ENCODE measurements at places on chromosomes 2 and 18.

DNA sequence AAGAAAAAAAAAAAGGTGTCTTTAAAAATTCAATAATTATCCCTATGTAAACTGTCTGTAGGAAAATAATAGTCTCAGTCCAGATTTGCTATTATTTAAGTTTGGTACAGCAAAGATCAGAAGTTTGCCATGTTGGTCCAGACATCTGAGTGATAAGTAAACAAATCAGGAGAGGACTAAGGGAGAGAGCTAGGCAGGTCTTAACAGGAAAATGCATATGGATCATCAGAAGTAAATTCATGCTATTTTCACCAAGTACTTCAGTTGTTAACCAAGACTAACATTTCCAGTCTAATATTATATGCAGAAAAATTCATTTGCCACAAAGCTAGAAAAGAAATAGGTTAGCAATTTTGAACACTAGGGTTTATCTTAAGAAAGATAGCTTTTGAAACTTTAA is 95.0 kb upstream of the STK17B start:
- DNase-seq, result no peak

DNA sequence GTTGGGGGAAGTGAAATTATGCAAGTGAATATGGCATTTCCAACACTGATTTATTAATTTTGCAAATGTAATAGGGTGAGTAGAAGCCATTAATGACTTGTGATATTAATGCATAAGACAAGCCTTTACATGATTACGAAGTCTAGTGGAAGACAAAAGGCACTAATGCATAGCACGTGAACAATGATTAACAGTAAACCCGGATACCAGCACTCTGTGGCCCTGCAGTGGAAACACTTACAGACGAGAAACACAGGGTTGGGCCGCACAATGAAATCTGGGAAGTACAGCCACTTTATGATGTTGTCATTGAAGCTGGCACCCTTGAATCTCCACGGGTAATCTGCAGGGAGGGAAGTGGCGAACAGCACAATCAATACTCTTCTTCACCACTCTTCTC is 233.4 kb downstream of the NAPG start:
- no peak for DNase-seq

DNA sequence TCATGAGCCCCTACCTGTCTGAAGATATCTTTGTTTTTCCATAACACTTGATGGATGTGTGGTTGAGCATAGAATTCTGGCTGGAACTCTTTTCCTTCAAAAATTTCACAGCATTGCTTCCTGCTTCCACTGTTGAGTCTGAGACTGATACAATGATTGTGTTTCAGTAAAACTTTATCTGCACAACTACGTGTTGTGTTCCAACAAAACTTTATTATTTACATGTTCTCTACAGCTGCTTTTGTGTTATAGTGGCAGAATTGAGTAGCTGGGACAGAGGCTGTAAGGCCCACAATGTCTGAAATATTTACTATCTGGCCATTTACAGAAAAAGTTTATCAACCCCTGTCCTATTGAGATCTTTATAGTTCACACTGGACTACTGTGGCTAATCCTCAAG is 275.3 kb downstream of the PHLPP1 start:
- no peak for DNase-seq

DNA sequence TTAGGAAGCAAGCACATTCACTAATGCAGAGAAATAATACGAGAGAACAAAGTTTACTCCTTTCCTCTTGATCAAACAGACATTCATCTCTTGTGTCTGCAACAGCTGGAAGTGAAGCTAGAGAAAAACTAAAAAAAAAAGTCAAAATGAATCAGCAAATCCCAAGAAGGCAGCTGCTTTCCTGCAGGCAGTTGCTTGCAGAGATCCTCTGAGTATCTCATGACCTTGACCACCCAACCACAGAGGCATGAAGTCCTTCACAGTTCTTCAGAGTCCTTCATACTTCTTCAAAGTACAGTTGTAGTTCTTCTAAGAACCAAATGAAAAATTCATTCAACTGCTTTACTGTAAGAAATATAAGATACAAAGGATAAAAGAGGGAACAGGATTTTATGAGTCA is 97.2 kb upstream of the ACVR1C start:
- no peak for DNase-seq

- no peak for DNase-seq
Observed at GRCh38 chr18:13370995-13371625, 152.6 kb downstream of the LDLRAD4 start.

- no peak for DNase-seq
Observed at GRCh38 chr2:237315829-237316225, 98.1 kb downstream of the COL6A3 start.

DNA sequence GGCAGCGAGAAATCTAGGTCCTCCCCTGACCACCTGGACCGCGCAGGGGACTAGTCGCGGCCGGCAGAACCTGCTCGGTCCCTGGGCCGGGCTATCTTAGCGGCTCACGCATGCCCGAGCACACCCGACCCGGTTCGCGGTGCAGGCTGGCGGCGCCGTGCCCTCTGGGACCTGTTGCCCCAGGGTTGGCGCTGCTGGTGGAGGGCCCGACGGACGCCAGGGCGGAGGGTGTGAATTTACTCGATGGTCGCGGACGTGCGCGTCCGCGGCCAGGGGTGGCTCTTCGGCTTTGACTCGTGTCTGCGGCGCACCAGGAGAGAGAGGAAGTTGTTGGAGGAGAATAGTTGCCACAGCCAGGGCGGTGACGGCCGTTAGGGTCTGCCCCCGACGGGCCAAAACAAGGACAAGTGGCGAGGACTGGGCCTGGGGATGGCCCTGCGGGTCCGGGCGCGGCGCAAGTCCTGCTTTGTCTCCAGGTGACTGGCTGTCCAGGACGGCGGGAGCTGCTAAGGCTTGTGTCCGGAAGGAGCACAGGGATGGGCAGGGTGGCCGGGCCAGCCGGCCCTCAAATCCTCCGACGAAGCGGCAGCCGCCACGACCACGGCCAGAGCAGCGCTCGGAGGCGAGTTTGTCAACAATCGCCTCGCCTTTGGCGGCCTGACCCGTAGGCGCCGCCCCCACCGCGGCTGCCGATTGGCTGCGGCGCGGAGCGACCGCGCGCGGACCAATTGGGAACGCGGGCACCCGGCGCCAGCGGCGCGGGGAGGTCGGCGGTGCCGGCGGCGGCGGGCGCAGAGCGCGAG is 1.3 kb downstream of the BCL2L11 start:
- peak; percentile 82 for DNase-seq

- DNase-seq, result no peak
Observed at GRCh38 chr2:112644933-112645309, 818 bp upstream of the SLC20A1 start.

- DNase-seq, result no peak
Observed at GRCh38 chr2:154350911-154351310, 347.6 kb upstream of the KCNJ3 start.

- DNase-seq, result no peak
Observed at GRCh38 chr2:159946326-159946999, 116.0 kb downstream of the PLA2R1 start.

DNA sequence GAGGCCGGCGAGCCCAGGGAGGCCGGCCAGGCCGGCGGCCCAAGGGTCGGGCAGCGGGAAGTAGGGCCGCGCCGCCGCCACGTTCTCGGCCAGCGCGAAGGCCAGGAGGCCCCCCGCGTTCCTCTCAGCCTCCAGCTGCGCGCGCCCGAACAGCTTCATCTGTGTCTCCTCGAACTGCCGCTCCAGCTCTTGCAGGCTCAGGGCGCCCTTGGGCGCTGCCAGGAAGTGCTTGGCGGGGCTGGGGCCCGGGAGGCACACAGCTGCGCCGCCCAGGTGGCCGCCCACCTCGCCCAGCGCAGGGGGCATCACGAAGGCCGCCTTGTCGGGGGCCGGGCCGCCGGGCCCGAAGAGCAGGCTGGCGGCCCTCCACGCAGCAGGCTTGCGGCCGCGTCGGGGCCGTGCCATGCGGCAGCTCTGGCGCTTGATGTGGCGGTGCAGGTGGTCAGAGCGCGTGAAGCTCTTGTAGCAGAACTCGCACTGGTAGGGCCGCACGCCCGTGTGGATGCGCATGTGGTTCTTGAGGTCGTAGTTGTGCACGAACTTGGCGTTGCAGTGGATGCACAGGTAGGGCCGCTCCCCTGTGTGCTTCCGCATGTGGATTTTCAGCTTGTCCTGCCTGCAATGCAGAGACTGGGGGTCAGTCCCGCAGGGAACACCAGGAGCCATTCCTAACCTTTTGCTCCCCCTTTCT is 99.0 kb upstream of the SMAD2 start:
- DNase-seq, result no peak

GRCh38 chr2:36438449-36438977 is 82.9 kb downstream of the CRIM1 start:
- DNase-seq, result no peak

DNA sequence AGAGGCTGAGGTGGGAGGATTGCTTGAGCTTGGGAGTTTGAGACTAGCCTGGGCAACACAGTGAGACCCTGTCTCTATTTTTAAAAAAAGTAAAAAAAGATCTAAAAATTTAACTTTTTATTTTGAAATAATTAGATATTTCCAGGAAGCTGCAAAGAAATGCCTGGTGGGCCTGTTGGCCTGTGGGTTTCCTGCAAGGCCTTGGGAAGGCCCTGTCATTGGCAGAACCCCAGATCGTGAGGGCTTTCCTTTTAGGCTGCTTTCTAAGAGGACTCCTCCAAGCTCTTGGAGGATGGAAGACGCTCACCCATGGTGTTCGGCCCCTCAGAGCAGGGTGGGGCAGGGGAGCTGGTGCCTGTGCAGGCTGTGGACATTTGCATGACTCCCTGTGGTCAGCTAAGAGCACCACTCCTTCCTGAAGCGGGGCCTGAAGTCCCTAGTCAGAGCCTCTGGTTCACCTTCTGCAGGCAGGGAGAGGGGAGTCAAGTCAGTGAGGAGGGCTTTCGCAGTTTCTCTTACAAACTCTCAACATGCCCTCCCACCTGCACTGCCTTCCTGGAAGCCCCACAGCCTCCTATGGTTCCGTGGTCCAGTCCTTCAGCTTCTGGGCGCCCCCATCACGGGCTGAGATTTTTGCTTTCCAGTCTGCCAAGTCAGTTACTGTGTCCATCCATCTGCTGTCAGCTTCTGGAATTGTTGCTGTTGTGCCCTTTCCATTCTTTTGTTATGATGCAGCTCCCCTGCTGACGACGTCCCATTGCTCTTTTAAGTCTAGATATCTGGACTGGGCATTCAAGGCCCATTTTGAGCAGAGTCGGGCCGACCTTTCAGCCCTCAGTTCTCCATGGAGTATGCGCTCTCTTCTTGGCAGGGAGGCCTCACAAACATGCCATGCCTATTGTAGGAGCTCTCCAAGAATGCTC is 6.6 kb downstream of the PROC start:
- DNase-seq, result no peak

DNA sequence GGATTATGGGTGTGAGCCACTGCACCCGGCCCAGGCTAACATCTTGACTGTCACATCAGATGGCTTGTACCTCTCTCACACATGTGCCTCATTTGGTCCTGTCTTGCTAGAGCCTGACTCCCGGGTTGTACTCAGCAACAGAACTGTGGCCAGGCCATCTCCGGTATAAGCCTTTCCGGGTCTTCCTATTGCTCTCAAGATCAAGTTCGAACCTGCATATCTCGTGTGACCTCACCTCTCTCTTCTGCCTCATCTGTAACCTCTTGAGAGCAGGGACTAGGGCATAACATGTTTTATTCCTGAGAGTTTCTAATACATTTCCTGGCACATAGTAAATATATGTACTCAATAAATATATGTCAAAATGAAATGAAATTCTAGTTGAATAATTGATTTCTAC is 114.0 kb downstream of the ACAA2 start:
- DNase-seq, result no peak

- no peak for DNase-seq
Observed at GRCh38 chr2:239195992-239196391, 204.8 kb downstream of the HDAC4 start.

DNA sequence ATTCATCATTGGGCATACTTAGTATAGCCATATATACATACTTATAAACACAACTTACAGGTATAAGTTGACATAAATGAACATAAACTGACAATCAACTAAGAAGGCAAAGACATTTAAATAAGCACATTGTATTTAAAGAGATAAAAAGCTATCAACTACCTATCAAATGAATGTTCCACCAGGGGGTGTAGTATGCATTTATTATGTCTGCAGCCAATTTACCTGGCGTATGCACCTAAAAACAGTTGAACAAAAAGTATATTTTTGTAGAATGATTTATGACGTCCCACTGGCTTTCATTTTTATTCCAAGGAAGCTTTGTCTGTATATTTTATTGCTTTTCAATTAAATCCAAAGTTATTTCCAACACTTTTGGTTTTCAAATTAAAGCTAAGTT is 323.5 kb downstream of the AFF3 start:
- no peak for DNase-seq

DNA sequence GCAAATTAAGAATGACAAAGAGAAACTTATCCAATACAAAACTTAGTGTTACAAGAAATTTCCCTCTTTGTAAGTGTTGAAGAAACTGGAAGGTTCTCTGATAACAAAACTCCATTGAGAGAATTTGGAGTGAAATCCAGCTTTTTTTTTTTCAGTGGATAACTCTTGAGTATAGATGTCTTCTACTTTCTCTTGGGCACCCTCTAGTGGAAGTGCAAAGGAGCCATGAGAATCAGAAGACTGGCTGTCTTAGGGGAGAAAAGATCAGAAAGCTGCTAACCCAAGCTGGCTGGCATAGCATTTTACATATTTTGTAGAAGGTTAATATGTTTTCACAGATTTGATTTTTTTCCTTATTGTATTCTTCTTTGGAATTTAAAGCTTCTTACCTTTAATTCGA is 138.8 kb upstream of the SATB2 start:
- peak; percentile 16 for DNase-seq
